ENCODE measurements at places on chromosomes 4 and X.

DNA sequence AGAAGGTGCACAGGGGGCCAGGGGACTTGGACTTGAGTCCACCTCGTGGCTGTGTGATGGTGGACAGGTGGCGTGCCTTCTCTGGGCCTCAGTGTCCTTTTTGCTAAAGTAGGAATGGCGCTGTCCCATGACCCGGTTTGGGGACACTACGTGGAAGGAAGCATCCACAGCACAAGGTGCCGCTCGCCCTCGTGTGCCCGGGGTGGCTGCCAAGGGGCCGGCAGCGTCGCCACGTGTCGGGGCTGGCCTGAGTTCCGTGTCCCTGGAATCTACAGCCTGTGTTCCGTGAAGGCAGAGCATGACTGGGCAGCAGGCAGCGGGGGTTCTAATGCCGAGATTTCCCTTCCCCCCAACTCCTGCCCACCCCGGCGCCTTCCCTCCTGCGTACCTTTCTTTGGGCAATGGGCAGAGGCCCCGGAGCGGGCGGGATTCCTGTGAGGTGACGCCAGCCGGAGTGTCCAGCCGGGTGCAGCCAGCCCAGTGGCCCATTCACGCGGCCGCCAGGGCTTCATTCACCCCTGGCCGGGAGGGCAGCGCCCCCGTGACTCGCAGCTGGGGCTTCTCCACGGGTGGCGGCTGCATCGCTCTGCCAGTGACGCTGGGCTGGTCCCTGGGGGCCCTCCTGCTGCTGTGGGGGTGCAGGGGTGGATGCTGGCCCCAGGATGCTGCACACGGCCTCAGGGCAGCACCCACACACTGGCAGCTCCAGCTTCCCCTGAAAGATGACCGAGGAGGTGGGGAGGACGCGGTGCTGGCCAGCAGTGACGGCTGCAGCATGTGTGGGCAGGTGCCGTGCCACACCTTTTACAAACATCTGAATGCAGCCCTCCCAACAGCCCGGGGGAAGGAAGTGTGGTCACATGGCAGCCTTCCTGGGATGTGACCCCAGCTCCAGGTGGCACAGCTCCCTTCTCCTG, 21.2 kb downstream of the DOK7 start:
- DNase-seq, result peak; percentile 96

- DNase-seq, result peak; percentile 5
Measured at GRCh38 chrX:23317799-23318724, 16.6 kb upstream of the PTCHD1 start.

- DNase-seq, result no peak
Measured at GRCh38 chr4:8260656-8261111, 8.9 kb upstream of the HTRA3 start.

- DNase-seq, result no peak
Measured at GRCh38 chr4:159429693-159430035, 326.8 kb downstream of the RAPGEF2 start.

DNA sequence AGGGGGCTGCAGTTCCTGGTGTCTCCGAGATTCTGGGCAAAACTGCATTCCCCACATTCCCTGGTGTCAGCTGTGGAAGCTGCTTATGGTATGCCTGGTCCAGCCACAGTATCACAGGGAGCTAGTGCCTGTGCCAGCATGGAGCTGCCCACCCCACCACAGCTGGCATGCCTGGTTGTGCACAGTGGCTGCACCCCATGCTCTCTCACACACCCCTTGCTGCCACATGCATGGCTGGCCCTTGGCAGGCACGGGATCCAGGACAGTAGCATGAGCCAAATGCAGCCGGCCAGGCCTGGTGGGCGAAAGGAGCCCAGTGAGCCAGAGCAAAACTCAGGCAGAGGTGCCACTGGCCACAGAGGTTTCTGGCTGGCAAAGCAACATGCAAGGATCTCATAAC, 418.0 kb upstream of the SPOCK3 start:
- no peak for DNase-seq

GRCh38 chrX:20032201-20032600, 41.3 kb upstream of the BCLAF3 start:
- no peak for DNase-seq

Data from RCC 7860 (cell line).